Activated CD8-positive, alpha-beta memory T cell treated with anti-CD3 and anti-CD28 coated beads for 4 hours (primary cell): ENCODE measurements at places on chromosomes 6 and 20.
A peak's percentile ranks its signal among the peaks of the same experiment; 100 is the strongest.

- no peak for DNase-seq
These were observed 220.8 kb upstream of the THEMIS start for GRCh38 chr6:128121610-128122009.

DNA sequence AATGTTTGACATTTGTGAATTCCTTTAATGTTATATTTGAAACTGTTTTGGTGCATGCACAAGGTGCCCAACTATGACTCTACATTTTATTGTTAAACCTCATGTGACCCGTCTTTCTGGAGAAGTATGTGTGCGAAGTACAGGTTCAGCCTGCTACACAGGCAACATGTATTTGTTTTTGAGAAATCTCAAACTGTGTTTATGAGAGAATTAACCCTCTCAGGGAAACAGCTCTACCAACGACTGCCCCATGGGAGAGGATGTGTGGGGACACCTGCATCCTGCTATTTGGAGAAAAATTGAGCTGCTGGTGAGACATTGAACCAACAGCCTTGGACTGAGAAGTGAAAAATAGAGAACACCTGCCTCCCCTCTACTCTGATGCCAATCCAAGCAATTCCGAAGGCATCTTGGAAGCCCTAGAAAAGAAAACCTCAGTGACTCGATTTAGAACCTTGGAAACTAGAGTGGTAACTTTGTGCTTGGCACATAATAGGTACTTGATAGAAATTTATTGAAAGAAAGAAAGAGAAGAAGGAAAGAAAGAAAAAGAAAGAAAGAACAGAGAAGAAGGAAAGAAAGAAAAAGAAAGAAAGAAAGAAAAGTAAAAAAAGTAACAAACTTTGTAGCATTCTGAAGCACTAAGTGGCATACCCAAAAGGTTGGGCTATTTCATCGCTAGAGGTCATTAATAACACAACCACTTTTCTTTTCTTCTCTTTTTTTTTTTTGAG lies 2.9 kb upstream of the AKAP12 start:
- DNase-seq: no peak

GRCh38 chr6:64683682-64684081 lies 1023.3 kb downstream of the EYS start:
- DNase-seq: no peak

DNA sequence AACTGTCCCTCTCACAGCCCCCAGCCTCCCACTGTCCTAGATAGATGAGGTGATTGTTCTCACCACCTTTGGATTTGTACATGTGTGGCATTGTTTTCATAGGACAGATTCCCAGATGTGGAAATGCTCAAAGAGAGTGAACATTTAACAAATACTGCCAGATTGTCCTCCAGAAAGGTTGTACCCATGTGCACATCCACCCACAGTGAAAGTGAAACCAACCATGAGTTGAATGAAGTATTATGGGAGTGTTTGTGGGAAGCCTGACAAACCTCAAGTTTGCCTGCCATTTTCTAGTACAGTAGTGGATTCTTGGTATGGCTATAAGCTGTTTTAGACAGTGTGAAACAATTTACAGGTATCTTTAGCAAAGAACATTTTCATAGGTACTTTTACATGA lies 42.7 kb downstream of the ANKRD6 start:
- DNase-seq: no peak

- peak; percentile 21 for DNase-seq
These were observed 2.6 kb downstream of the BLCAP start for GRCh38 chr20:37524859-37525708.

DNA sequence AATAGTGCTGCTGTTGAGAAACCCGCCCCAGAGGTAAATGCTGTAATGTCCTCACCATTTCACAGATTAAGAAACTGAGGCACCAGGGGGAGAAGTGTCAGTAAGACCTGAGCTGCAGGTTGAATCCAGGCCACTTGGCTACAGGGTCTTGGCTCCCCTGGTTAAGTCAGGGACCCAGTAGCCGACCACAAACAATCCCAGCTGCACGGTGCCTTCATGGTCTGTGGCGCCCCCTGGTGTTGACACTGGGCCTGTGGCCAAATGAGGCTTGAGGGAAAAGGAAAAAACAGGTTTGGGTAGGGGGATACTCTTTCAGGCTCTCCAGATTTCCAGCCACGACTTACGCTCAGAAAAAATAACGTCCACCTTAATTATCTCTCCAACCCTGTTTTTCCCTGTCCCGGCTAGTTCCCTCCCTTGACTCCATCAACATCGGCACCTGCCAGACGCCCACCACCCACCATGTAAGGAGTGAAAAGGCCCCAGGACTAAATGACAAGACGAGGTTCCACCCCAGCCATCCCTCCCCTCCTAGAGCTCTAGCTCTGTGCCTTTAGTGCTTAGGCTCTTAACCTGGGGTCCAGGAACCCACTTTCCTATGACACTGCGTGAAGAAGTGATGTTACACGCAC lies 47.7 kb upstream of the POLR1H start:
- DNase-seq: no peak

DNA sequence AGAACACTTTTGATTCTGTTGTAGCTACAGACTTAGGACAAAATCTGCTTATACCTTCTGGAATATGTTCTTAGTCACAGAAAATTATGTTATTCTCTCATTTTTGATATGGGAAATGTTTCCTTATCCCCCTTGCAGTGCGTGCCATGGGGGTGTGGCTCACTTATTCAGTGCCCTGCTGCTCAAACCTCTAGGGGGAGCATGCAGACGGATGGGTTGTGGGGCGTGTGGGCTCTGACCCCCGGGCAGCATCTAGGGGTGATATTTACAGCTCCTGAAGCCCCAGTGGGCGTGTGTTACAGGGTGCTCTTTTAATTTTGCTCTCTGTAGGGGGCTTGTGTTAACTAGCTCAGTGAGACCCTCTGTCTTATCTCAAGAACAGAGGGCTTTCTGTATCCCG lies 61.3 kb upstream of the FERMT1 start:
- DNase-seq: no peak

DNA sequence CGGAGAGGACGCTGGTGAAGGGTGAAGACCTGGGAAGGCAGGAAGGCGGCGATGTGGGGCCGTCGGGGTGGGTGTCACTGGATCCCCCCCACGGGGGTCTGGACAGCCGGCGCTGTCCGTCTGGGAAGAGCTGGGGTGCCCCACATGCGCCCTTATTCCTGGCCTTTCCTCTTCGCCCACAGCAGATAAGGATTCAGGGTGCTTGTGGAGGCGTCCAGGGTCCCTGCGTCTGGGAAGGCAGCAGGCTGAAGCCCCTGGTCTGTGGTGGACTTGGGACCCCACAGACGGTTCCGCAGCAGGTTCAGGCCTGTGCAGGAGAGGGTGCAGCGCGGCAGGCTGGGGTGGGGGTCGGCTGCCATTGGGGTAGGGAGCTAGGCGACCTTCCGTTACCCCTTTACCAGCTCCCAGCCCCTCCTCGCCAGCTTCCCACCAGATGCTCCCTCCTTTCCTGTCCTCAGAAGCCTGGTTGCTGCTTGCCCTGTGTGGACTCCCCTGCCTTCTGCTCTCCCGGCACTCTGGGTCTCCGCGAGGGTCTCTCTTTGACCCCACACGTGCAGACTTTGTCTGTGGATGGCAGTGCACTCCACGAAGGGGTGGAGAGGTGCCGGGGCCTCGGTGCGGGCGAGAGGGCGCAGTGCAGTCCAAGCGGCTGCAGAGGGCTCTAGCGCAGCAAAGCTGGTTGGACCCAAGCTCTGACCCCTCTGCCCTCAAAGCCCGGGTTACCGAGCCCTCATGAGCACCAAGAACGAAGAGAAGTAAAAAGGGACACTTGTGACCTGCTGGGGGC lies 2.1 kb upstream of the GATA5 start:
- DNase-seq: no peak

DNA sequence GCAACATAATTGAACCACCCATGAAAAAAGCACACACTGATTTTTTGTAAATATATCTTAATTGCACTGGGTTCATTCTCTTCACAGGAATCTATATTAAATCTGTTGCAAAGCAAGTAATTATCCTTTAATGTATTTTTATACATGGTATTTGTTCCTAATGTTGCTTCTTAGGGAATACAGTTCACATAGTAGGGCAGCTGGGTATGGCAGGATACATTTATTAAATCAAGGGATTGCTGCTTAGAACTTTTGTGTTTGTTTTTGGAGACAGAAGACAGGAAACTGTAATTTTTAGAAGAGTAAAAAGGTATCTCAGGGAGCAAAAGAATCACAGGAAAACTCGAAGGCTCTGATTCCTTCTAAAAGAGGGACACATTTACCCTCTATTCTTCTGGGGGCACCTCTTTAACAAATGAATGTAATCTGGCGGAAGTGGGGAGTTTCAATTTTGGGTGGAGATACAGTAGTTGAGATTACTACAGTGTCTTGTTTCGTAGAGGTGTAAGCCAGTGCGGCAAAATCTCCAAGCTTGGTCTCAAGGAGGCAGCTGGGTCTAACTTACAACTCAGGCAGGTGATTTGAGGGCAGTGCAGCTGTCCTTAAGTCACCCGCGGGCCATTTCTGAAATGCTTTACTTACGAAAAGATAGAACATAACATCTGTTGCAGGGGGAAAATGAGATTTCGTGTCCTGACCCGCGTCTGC lies 812 bp upstream of the SMIM13 start:
- DNase-seq: no peak

GRCh38 chr6:39268721-39269120 lies 39.4 kb upstream of the KCNK5 start:
- DNase-seq: no peak

GRCh38 chr6:71886184-71887005 lies at the start of gene RIMS1:
Gene RIMS1, plus strand, starts transcription at chr6:71886550. Its CDS starts 474 bp downstream, at chr6:71887024.
- DNase-seq: no peak

DNA sequence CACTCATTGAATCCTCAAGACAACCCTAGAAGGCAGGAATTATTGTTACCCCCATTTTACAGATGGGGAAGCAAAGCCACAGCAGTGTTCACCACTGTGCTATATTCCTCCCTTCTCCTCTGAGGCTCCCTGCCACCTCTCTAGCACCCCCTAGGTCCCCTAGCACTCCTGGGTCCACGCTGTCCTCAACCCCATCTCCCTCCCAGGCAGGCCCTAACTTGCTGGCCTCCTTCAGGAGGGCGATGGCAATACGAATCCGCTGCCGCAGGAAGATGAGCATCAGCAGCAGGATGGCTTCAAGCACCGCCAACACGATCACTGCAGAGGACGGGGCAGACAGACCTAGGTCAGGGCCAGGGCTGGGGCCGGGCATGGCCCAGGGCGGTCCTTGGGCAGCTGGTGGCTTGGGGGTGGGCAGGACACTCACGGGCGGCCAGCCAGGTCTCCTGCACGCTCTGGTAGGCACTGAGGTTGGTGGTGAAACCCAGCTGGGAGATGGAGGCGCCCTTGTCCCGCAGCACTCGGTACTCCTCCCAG lies 7.8 kb upstream of the NEU1 start:
- DNase-seq: no peak

- DNase-seq: no peak
These were observed 95.1 kb upstream of the IYD start for GRCh38 chr6:150273457-150274309.

DNA sequence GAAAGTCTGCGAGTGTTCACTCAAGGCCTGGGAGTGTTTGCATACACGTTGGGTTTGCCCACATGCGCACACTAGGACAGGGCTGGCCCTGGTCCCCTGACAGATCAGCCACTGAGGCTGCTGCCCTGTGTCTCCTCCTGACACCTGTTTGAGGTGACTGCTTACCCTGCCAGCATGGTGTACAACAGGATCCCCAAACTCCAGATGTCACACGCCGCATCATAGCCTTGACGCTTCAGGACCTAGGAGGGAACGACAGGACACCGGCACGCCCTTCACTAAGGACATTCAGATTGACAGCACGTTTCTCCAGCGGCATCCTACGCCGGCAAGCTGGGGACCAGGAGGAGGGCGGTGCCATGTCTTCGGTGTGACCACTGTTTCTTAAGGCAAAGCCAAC lies 37.0 kb upstream of the MPC1 start:
- DNase-seq: no peak

GRCh38 chr20:4633379-4633778 lies 88.3 kb upstream of the PRND start:
- no peak for DNase-seq

GRCh38 chr6:33508935-33509926 lies 54.9 kb downstream of the ZBTB9 start:
- no peak for DNase-seq

DNA sequence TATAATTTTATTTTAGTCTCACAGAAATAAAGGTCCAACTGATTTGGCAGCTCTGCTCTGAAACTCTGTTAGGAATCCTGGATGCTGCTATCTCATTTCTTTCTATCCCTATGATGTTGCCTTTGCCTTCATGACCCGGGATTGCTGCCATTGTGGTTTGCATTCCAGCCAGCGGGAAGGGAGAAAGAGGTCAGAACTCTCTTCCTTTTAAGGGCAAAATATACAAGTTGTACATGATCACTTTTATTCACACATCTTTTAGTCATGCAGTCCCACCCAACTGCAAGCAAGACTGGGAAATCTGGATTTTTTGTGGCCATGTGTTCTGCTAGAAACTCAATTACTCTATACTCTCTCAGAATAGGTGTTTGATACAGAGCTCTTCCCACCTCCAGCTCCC lies 263.1 kb upstream of the ZFP64 start:
- no peak for DNase-seq

DNA sequence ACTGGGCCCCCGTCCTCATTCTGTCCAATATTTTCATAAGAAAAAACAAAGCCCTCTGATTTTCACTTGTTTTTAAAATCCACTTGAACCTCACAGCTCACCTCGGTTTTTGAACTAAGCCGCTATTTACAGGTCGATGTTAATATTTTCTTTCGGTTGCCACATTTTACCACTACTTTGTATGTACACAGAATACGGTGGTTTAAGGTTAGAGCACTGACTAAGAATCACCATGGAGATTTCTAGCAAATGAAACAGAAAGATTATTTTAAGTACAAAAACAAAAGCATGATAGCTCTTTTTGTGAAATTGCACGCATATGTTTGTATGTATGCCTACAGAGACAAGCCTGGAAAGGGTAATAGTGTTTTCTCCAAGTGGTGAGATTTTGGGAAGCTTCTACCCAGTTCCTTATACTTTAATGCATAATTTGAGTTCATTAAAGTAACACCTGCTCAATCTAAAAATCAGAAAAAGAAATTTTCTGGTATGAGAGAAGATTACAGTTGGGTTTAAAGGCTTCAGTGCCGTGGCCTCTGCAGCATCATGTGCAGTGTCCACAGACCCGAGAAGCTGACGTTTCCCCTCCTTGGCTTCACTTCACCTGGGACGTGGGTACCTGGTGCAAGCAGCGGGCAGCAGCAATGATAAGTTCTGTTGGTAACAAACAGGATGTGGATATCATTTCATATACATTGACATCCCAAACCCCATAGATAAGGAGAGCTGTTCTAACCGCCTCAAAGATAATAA lies 144.0 kb downstream of the UST start:
- no peak for DNase-seq

- peak; percentile 4 for DNase-seq
These were observed 15.4 kb upstream of the IP6K3 start for GRCh38 chr6:33761922-33762629.

GRCh38 chr20:19696620-19697019 lies 61.4 kb upstream of the RIN2 start:
- no peak for DNase-seq

DNA sequence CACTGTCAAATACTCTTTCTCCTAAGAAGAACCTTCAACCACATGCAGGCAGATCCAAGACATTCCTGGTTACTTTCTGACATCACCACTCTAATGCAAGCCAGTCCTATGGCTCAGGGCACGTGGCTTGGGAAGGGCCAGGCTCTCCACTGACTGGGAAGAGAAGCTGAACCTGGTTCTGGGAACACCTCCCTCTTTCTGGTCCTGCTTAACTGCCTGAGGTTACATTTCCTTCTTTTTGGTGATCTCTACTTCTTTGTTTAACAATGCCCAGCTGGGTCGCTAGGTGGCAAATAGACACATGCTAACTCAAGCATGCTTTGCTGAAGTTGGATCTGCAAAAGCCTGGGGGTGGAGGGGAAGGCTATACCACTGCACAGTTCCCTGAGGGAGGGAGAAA lies 249.8 kb downstream of the GMDS start:
- DNase-seq: no peak

GRCh38 chr6:14100138-14100537 lies 17.4 kb upstream of the CD83 start:
- DNase-seq: no peak
